GM04503 (cell line): ENCODE measurements at places on chromosomes 11 and 22.

DNA sequence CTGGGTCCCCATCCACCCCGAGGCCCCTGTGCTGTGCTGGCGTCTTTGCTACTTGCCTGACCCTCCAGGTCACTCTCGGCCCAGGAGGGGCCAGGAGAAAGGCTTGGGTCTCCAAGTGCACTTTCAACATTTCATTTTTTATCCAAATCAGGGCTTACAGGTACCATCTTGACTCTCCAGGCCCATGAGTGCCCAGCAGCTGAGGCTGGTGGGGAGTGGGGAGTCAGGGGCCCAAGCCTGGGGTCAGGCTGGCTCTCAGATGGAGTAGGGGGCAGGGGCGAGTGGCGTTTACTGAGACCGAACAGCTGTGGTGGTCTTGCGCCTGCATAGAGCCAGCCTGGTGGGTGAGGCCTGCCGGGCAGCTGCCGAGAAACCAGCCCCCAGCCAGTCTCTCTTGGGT lies 61.6 kb downstream of the MPPED1 start:
- no peak for DNase-seq

DNA sequence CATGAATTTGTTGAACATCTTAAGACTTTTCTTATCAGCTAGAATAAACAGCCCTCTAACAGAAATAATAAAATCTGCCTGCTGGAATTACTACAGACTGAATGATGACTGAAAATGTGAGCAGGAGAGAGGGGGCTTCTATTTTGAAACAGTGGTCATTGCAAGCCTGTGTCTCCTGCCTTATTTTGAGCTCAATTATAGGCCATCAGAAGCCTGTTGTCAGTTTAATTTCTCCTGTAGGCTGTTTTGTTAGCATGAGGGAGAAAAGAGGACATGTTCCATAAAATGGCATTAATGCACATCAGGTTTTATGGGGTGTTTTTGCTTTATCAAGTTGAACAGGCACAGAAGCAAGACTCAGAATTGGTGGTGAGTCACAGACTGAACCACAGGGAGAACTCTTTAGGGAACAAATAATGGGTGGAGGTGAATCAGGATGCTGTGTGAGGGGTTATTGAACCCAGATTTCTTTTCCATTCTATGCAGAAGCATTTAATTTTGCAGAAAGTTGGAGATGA lies 129.1 kb downstream of the PARVA start:
- peak; percentile 24 for DNase-seq

DNA sequence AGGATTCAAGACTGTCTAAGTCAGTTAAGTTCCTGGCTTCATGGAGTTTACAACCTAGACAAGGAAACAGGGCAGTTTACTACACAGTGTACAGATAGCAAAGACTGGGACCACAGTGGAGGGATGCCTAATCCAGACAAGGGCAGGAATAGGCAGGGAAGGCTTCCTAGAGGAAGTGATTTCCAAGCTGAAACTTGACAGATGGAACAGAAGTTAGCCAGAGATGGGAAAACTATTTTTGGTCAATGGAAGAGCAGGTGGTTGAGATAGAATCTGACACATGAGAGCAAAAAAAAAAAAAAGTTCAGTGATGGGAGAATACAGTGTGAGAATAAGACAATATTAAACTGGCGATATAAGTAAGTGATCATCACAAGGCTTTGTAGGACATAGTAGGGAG lies 1.3 kb downstream of the COA4 start:
- no peak for DNase-seq

GRCh38 chr11:120431633-120432032 lies 79.9 kb upstream of the GRIK4 start:
- DNase-seq, result no peak

DNA sequence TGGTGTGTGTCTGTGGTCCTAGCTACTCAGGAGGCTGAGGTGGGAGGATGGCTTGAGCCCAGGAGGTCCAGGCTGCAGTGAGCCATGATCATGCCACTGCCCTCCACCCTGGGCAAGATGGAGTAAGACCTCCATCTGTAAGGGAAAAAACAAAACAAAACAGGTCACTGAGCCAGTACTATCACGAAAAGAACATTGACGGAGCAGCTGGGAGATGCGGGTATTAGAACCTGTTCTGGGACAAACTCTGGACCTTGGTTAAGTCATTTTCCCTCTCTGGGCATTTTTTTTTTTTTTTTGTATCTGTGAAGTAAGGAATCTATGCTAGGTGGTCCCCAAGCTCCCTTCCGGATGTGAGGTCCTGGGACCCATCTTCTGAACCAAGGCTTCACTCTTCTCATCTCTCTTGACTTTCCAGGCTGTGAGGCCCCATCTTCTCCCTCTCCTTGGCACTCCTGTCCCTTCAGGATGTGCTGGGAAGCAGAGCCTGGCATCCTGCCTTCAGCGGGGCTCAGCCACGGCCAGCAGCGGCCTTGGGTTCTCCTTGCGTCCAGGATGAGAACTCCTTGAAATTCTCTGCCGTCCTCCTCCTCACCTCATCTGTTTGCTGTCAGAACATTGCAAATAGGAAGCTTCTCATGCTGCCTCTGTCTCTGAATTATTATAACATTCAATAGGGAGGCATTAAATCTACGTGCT lies 130.8 kb downstream of the GRIK4 start:
- no peak for DNase-seq

DNA sequence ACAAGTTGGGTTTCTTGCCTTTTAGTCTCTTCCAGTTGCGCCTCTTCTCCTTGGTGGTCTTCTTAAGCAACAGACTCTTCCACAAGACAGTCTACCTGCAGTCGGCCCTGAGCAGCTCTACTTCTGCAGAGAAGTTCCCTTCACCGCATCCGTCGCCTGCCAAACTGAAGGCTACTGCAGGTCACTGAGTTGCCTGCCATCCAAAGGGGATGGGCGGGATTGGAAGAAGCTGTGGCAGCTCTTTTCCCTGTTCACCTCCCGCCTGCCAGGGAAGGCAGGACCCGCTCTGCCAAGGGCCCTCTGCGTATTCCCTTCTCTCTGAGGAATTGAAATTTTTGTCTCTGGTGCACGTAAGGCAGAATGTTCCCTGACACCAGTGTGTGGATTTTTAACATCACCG lies 9.2 kb upstream of the STT3A start:
- no peak for DNase-seq

- peak; percentile 44 for DNase-seq
Measured at GRCh38 chr11:65448418-65449105, 26.0 kb downstream of the NEAT1 start.

DNA sequence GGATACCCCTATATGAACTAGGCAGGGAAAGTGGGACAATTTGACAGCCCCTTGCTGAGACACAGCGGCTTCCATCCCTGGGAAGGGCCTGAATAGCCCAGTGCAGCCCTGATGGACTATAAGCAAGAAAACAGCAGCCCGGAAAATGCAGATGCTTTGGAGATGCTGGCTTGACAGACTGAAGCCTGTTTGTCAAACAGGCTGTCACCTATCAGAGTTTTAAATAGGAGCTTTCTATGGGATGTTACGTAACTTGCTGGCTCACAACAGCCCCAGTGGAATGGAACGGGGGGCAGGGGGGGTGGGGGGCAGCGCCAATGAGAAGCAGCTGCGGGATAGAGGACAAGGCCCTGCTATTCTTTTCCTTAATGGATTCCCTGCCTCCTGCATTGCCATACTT lies 91.9 kb upstream of the NTM start:
- no peak for DNase-seq

DNA sequence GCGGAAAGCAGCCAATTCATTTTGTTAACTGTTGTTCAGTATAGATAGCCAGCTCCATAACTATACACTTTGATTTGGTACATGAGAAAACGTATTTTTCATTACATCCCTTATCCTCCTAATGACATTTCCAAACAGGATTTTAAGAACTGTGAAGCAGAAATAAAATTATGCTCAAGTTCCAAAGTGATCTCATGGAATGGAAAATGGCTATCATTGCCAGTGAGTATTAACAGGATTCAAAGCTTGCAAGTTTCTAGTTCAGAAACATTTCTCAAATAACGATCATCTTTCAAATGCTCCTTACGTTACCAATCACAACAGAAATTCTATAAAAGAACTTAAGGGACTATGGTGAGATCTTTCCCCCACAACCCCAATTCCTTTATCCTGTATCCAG lies 53.7 kb downstream of the CADM1 start:
- no peak for DNase-seq

DNA sequence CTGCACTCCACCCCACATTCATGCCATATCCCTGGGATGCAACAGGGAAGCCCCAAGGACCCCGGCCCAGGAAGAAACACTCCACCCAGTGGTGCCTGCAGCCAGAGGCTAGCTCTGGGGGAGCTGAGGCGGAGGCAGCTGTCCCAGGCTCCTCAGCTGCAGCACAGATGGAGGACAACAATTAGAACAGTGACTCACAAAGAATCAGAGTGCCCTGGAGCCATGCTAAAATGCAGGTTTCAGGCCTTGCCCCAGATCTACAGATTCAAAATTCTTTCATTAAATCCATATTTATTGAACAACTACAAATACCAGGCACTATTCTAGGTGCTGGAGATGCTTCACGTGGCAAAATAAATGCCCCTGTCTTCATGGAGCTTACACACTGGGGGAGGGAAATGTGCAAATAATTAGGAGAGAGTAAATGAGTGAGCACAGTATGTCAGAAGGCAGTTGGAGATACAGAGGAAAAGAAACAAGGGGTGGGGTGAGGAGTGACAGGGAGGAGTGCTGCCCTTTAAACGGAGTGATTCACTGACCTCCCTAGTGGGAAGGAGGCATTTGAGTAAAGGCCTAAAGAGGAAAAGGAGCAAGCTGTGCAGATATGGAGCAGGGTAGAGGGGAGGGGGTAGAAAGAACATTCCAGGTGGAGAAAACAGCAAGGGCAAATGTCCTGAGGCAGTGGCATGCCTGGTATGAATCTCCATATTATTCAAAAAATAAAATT lies 73.3 kb upstream of the CSNK2A3 start:
- DNase-seq, result no peak

- no peak for DNase-seq
Measured at GRCh38 chr11:63042596-63042995, 27.0 kb upstream of the SLC22A8 start.

DNA sequence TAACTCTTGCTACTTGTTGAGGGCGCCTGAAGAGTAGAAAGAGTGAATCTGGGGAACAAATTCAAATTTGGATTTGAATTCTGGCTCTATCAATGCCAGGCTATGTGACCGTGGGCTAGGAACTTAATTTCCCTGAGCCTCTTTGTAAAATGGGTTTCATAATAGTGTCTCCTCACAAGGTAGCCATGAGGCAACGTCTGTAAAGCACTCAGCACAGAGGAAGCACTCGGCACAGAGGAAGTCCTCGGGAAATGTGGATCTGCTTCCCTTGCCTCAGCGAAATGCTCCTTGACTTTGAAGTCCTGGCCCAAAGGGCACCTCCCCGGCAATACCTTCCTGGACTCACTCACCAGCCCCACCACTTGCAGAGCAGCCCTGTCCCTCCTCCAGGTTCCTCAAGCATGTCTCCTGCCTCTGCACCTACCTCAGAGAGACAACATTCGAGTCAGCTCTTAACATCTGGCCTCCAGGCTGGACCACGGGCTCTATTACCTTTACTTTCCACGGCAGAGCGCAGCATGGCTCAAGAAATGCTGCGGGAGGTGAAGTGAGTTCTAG lies 17.7 kb downstream of the CD6 start:
- no peak for DNase-seq

DNA sequence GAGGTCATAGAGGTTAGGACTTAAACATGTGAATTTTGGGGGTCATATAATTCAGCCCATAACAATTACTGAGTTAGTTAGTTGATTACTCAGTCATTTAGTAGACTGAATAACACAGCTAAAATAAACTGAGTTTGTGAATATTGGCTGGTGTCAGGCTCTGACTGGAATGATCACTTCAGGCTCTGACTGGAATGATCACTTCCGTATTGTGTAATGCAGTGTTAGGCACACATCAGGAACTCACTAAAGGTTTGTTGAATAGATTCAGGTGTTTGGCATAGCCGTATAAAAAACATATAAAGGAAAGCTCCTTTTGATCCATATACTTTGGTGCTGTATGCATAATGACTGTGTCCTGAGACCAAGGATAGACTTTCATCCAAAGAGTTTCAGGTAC lies 610.5 kb downstream of the INSC start:
- no peak for DNase-seq

DNA sequence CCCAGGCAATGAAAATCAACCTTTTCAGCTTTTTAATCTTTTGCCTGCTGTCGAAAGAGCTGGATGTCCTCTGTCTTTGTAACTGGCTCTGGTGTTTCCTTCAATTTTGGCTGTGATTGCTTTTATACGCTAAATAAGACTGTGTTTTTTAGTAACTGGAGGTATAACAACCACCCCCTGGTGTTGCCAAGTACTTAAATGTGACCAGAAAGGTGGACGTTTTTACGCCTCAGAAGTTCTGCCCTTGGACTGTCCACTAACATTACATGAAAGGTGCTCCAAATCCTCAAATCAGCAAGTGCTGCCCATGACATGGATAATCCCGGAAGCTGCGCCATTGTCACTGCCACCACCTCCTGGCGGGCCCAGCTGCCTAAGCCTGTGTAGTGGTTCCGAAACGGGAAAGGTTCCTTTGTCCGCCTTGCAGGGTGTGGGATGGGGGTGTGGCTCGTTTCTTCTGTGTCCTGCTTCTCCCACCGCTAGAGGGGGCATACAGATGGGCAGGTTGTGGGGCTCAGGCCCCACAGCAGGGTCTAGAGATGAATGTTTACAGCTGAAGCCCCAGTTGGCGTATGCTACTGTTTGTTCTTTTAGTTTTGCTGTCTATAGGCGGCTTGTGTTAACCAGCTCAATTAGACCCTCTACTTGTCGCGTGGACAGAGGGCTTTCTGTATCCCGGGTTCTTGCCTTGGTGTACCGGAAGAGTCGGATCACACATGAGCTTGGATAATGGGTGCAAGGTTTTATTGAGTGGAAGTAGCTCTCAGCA lies 82.2 kb upstream of the SEPTIN5 start:
- no peak for DNase-seq

GRCh38 chr11:93482556-93482955 lies 60.6 kb downstream of the SMCO4 start:
- no peak for DNase-seq

- DNase-seq, result no peak
Measured at GRCh38 chr11:118051136-118051610, 25.7 kb upstream of the TMPRSS4 start.

- no peak for DNase-seq
Measured at GRCh38 chr11:10414181-10414580, 40.9 kb upstream of the AMPD3 start.

DNA sequence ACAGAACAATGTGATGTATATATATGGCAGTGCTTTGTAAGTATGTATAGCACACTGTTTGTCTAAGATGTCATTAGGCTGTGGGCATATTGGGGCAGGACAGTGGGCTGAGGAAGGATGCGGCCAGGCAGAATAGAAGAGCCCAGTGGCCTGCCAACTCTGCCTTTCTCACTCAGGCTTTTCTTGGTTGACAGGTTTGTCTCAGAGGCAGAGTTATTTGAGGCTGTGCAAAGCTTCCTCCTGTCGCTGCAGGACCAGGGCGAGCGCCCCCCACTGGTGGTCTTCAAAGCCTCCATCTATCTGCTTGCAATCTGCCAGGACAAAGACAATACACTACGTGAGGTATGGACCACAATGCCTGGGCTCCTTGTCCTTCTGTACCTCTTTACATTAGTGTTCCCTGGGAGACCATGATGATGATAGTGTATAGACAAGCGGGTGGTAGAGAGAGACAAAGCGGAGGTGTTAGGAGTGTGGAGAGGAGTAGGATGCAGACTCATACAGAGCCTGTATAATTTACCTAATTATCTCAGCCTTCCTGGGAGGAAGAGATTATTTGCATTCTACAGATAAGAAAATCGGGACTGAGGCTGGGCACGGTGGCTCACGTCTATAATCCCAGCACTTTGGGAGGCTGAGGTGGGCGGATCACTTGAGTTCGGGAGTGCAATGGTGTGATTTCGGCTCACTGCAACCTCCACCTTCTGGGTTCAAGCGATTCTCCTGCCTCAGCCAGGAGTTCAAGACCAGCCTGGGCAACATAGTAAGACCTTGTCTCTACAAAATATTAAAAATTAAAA lies 37.3 kb upstream of the CCDC134 start:
- DNase-seq, result no peak

- DNase-seq, result no peak
Measured at GRCh38 chr11:71133946-71134345, 118.4 kb downstream of the SHANK2 start.
